ENCODE measurements at places on chromosomes 2 and 18. TPM values are rescaled to one million over a fixed set of nuclear protein-coding genes. Genes with fewer than 3 reads are reported as not detected.

DNA sequence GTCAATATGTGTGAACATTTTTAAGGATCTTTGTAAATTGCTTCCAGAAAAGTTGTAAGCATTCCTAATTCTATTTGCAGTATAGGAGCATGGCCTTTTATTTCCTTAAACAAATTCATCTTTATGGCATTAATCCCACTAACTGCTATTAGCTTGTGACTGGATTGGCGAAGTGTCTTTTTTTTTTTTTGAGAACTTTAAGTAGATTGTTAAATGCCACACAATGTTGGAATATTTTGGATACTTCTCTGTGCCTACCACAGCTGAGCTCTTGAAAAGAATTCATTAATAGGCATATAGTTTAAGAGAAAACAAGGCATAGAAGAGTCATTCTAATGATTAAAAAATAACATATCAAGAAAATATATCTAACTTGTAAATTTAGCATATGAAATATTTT is 129.7 kb downstream of the LAMA3 start:
- no peaks in the 10 kb centered on the region for H3K36me3 ChIP-seq
- H3K4me3 ChIP-seq, result no peak overlapping the region
- no peak for DNase-seq
- peaks cover 3% of the 10 kb centered on the region for H3K4me1 ChIP-seq
- no peaks in the 10 kb centered on the region for H3K27me3 ChIP-seq

- DNase-seq, result no peak
- H3K36me3 ChIP-seq, result no peaks in the 10 kb centered on the region
- H3K27me3 ChIP-seq, result no peaks in the 10 kb centered on the region
- H3K4me1 ChIP-seq, result peaks cover 2% of the 10 kb centered on the region
- no peak overlapping the region for H3K4me3 ChIP-seq
- H3K27ac ChIP-seq, result no peak overlapping the region
Observed at GRCh38 chr2:14330884-14331283, 301.6 kb upstream of the LRATD1 start.

DNA sequence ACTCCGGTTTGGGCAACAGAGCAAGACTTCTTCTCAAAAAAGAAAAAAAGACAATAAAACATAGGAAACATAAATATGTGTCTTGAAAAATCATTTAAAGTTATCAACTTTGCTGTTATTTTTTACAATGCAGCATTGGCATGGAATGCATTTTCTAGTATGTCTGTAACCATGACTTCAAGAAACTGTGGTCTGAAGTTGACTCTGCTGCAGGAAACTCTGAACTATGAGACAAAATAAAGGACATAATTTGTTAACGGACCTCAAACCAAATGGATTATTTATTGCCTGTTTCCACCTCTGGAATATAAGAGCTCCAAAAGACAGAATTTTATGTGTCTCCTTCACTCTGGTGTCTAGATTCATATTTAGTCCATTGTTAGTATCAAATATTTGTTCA is 79.1 kb downstream of the TRIB2 start:
- no peaks in the 10 kb centered on the region for H3K27me3 ChIP-seq
- H3K36me3 ChIP-seq, result no peaks in the 10 kb centered on the region
- H3K27ac ChIP-seq, result no peak overlapping the region
- no peak for DNase-seq
- no peaks in the 10 kb centered on the region for H3K4me1 ChIP-seq

- no peak overlapping the region for H3K27ac ChIP-seq
- H3K36me3 ChIP-seq, result peaks cover 32% of the 10 kb centered on the region
- H3K4me1 ChIP-seq, result no peaks in the 10 kb centered on the region
- no peak overlapping the region for H3K4me3 ChIP-seq
- DNase-seq, result no peak
- H3K27me3 ChIP-seq, result no peaks in the 10 kb centered on the region
Observed at GRCh38 chr2:3189076-3189591, 188.5 kb downstream of the EIPR1 start.

DNA sequence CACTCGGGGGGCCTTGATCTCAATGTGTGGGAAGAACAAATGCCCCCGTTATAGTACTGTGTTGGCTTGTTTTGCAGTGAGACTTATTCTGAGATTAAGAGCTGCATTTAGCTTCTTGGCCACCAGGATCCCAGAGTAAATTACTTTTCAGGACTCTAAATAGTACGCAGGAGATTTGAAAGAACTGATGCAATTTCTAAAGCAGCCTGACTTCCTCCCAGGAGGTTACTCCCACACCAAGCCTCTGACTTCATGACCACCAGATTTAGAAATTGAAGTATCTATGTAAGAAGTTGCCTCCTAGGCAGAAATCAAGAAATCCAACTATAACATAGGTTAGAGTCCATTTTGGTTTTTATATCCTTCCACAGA is 67.0 kb downstream of the FEZ2 start:
- no peaks in the 10 kb centered on the region for H3K27me3 ChIP-seq
- H3K4me1 ChIP-seq, result no peaks in the 10 kb centered on the region
- no peak overlapping the region for H3K27ac ChIP-seq
- no peak for DNase-seq
- peaks cover 6% of the 10 kb centered on the region for H3K36me3 ChIP-seq

DNA sequence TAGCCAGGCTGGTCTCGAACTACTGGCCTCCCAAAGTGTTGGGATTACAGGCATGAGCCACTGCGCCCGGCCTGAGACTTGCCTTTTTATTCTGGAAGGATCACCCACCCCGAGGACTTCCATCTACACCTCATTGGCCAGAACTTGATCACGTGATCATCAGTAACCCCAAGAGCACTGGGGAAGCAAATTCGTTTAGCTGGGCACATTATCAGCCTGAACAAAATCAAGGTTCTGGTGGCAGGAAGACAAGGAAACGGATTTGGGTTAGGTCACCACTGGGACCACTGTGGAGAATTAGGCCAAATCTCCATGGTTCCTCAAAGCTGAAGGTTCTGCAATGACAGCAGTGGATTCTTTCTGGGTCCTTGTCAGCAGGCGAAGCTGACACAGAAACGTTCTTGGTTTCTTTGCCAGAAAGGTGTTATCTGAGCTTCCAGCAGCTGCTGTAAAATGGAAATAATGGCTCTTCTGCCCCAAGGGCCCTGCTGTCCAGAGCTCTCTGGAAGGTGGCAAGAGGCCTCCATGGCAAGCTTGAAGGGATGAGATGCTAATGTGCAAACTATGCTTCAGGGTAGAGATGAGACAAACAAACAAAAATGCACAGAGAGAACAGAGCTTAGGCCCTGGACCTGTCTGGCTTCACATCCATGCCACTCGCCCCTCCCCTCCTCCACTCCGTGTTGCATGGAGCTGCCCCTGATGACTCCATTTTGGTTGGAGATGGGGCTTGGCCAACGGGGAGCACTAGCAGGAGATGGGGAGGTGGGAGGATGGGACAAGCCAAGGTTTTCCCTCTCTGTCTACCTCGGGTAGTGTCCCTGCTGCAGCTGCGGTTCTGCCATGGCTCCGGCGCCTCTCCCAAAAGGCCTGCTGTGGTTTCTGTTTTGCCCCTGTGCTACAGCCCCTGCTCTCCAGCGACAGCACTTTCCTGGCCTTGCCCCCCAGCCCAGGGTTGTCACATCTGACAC is 28.4 kb downstream of the TMEM177 start:
- H3K27ac ChIP-seq, result no peak overlapping the region
- no peak overlapping the region for H3K4me3 ChIP-seq
- H3K4me1 ChIP-seq, result no peaks in the 10 kb centered on the region
- DNase-seq, result no peak
- H3K36me3 ChIP-seq, result peaks cover 8% of the 10 kb centered on the region

DNA sequence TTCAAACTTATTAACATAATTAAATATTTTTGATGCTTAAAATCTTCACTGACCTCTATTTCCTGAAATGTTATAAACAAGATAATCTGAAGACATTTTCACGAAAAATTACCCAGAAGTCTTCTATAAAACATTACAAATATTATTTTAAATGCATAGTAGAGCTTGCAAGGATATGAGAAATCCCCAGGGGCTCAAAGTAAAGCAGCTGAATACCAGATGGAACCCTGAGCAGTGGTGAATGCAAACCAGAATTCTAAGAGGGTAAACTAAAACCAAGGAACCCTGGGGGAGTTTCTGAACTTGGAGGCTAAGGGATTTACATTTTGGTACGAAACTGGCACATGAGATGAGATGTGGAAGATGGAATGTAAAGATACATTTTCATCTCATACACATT is 83.6 kb downstream of the FSHR start:
- no peak overlapping the region for H3K27ac ChIP-seq
- H3K36me3 ChIP-seq, result peaks cover 16% of the 10 kb centered on the region
- no peak overlapping the region for H3K4me3 ChIP-seq
- no peaks in the 10 kb centered on the region for H3K27me3 ChIP-seq
- no peak for DNase-seq

DNA sequence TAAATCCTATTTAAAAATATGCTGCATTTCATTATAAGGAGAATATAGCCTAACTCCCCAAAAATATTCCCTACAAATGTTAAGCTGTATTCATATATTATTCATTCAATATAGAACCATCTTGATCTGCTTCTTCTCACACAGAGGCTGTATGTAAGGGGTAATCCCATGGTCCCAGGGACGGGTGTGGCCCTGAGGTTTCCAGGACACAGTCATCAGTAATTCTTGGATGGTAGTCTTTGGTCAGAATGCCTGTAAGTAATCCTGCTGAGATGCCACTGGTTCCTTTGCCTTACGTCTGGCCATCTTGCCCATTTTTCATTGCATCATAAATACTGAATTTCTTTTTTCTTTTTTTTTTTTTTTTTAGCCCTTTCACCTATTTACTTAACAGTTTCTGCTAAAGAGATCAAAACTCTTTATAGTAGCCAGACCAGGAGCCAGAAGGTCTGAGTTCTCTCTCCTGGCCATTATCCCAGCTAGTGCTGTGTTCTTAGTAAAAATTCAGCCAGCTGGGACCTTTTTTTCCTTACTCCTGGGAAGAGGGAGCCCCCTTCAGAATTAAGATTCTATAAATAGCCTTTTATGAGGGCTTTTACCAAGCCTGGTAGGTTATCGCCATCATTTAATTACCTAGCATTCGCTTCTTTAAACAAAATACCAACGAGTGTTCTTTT is 134.9 kb downstream of the SOX11 start:
- no peaks in the 10 kb centered on the region for H3K27me3 ChIP-seq
- no peaks in the 10 kb centered on the region for H3K36me3 ChIP-seq
- no peak overlapping the region for H3K4me3 ChIP-seq
- no peak for DNase-seq
- no peaks in the 10 kb centered on the region for H3K4me1 ChIP-seq
- H3K27ac ChIP-seq, result no peak overlapping the region

- no peaks in the 10 kb centered on the region for H3K4me1 ChIP-seq
- H3K27me3 ChIP-seq, result no peaks in the 10 kb centered on the region
- H3K27ac ChIP-seq, result no peak overlapping the region
- no peak overlapping the region for H3K4me3 ChIP-seq
- H3K36me3 ChIP-seq, result no peaks in the 10 kb centered on the region
Observed at GRCh38 chr2:99860720-99861375, 281.5 kb downstream of the AFF3 start.

GRCh38 chr2:102368461-102369109 is 13.0 kb downstream of the IL18R1 start:
- no peak overlapping the region for H3K27ac ChIP-seq
- H3K4me1 ChIP-seq, result no peaks in the 10 kb centered on the region
- DNase-seq, result no peak
- H3K36me3 ChIP-seq, result peaks cover 5% of the 10 kb centered on the region
- H3K4me3 ChIP-seq, result no peak overlapping the region

GRCh38 chr2:36677996-36678605 is 18.4 kb upstream of the VIT start:
- no peaks in the 10 kb centered on the region for H3K4me1 ChIP-seq
- H3K36me3 ChIP-seq, result peaks cover 15% of the 10 kb centered on the region
- no peak overlapping the region for H3K4me3 ChIP-seq
- DNase-seq, result no peak
- H3K27ac ChIP-seq, result no peak overlapping the region
- H3K27me3 ChIP-seq, result no peaks in the 10 kb centered on the region

- peaks cover 5% of the 10 kb centered on the region for H3K4me1 ChIP-seq
- H3K36me3 ChIP-seq, result no peaks in the 10 kb centered on the region
- H3K27ac ChIP-seq, result no peak overlapping the region
- no peak overlapping the region for H3K4me3 ChIP-seq
- no peak for DNase-seq
Observed at GRCh38 chr2:60047944-60048525, 505.4 kb downstream of the BCL11A start.

GRCh38 chr2:191382801-191383200 is 137.6 kb downstream of the MYO1B start:
- H3K27me3 ChIP-seq, result no peaks in the 10 kb centered on the region
- H3K36me3 ChIP-seq, result peaks cover 17% of the 10 kb centered on the region
- DNase-seq, result no peak
- no peak overlapping the region for H3K4me3 ChIP-seq
- H3K4me1 ChIP-seq, result no peaks in the 10 kb centered on the region

- H3K27me3 ChIP-seq, result no peaks in the 10 kb centered on the region
- no peak overlapping the region for H3K4me3 ChIP-seq
- no peak for DNase-seq
Observed at GRCh38 chr2:238431456-238431855, 4.7 kb downstream of the ASB1 start.

DNA sequence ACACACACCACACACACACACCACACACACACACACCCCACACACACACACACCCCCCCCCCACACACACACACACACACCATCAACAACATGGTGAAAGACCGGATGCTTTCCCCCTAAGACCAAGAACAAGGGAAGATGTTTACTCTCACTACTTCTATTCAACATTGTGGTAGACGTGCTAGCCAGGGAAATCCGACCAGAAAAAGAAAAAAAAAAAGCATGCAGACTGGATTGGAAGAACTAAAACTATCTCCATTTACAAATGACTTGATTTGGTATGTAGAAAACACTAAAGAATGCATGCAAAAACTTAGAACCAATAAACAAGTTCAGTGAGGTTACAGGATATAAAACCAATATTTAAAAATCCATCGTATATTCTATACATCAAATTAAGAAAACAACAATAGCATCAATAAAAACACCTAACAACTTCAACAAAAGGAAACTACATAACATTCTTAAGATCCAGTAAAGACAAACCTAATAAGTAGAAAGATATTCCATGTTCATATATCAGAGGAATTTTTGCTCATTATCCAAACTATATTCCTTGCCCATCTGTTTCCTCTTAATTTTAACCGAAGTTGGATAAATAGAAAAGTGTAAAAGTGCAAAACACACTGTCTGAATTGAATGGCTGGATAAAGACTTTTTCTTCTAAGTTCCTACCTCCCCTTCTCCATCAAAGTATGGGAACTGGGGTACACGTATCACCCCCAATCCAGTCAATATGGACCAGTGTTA is 51.5 kb upstream of the RNU4ATAC start:
- no peaks in the 10 kb centered on the region for H3K27me3 ChIP-seq
- no peak overlapping the region for H3K4me3 ChIP-seq
- H3K4me1 ChIP-seq, result no peaks in the 10 kb centered on the region
- no peaks in the 10 kb centered on the region for H3K36me3 ChIP-seq

Gene PPP1R1C
- total RNA-seq, result 4.0 TPM

Gene EPC2
- 31.3 TPM for total RNA-seq

Gene HOXD1
- total RNA-seq, result not detected

Gene HOXD13
- total RNA-seq, result not detected

Gene BUB1
- total RNA-seq, result 144 TPM

Gene SYT4
- 3.4 TPM for total RNA-seq

Gene CCBE1
- 0.46 TPM for total RNA-seq

Measured in H9 (cell line).